ENCODE measurements at places on chromosomes 1 and 21. TPM values are rescaled to one million over a fixed set of nuclear protein-coding genes. Genes with fewer than 3 reads are reported as not detected.

Gene LSM10
- total RNA-seq: 7.7 TPM

Gene PTPN22
- 8.6 TPM for total RNA-seq

Gene AKNAD1
- 0.39 TPM for total RNA-seq

Gene TMIGD3
- total RNA-seq: 0.13 TPM

Gene LCE6A
- not detected for total RNA-seq

Gene CACHD1
- total RNA-seq: 17.1 TPM

Gene HOOK1
- total RNA-seq: under 0.01 TPM

Gene TMEM79
- 0.91 TPM for total RNA-seq
